ENCODE measurements at places on chromosomes 6 and 20.

- no peak for DNase-seq
These were observed 1.9 kb downstream of the PNLDC1 start for GRCh38 chr6:159801935-159802334.

DNA sequence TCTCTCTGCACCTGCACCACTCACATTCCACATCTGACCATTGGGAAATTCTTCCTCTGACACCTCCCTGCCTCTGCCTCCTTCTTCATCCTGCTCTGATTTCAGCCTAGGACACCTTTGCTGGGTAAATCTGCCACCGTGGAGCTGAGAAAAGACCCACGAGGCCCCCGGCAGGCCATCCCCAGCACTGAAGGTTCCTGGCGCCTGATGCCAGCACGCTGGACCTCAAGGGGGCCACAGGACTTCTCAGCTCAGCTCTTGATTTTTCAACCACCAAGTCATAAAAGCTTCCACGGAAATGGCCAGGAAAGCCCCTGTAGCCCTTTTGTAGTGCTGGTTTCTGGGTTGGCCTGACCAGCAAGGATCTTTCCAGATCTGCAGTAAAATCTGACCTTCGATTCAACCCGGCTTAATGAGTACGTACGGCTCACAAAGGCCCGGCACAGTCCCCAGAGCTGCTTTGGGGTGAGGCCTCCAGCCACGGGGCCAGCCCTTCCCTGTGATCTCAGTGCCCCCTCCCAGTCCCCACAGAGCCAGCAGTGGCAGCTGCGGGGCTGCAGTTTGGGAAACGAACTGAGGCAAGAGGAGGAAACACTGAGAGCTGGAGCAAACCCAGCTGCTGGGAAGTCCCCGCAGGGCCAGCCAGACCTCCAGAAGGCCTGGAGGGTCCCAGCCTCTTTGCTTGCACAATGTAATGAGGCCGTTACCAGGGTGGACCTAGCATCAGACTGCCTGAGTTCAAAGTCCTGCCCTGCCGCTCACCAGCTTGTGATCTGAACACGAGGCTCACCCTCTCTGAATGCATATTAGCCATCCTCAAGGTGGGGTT is 157.5 kb downstream of the BMP7 start:
- no peak for DNase-seq

- no peak for DNase-seq
These were observed 211.6 kb upstream of the MARCKS start for GRCh38 chr6:113645576-113645970.

DNA sequence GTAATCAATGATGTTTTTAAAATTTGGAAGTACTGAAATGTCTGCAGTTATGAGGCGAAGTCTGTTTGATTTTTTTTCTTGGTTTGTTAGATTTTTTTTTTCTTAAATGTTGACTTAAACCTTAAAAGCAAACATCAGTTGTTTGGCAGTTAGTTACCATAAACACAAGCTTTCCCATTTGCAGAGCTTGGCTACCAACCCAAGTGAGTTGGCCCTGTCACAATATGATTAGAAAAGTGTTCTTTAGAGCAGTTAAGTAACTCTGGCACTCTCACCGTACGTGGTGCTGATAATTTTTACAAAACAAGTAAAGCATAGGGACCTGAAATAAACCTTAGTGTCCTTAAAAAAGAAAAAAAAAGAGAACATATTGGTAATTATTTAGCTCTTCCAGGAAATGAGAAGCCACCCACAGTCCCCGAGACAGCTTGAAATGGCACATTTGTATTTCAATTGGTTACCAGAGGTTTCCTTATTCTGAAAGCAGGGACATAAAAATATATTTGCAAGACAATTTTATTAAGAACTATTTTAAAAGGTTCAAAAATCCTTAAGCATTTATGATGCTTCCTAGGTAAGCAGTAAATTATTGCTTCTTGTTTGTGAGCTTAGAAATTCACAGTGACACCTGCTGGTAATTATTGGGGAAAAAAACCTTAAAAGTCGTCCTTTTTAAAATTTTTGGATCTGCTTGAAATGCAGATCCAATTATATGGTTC is 3.9 kb downstream of the HEY2 start:
- no peak for DNase-seq

Data from NCI-H1417 (cell line).